ENCODE measurements at places on chromosomes 3 and 15.

- DNase-seq = peak; percentile 38
Measured at GRCh38 chr15:78509726-78510312, 2.4 kb downstream of the HYKK start.

DNA sequence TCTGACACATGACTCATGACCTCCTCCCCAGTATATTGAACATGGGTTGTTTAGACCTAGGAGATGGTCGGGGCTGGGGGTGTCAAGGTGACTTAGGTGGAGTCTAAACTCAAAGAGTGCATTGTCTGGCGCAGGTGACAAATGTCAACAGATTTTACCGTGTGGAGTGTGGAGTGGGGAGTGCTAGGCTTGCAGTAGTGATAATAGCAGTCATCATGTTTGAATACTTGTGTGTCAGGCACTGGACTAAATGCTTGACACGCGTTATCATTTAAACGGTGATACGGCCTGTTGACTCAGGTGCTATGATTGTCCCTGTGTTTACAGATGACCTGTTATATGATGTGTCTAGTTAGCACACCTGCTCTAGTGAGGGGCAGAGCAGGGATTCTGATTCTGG is 30.8 kb downstream of the MUC20 start:
- DNase-seq = no peak

- DNase-seq = no peak
Measured at GRCh38 chr3:34924961-34925360, 714.4 kb upstream of the ARPP21 start.

DNA sequence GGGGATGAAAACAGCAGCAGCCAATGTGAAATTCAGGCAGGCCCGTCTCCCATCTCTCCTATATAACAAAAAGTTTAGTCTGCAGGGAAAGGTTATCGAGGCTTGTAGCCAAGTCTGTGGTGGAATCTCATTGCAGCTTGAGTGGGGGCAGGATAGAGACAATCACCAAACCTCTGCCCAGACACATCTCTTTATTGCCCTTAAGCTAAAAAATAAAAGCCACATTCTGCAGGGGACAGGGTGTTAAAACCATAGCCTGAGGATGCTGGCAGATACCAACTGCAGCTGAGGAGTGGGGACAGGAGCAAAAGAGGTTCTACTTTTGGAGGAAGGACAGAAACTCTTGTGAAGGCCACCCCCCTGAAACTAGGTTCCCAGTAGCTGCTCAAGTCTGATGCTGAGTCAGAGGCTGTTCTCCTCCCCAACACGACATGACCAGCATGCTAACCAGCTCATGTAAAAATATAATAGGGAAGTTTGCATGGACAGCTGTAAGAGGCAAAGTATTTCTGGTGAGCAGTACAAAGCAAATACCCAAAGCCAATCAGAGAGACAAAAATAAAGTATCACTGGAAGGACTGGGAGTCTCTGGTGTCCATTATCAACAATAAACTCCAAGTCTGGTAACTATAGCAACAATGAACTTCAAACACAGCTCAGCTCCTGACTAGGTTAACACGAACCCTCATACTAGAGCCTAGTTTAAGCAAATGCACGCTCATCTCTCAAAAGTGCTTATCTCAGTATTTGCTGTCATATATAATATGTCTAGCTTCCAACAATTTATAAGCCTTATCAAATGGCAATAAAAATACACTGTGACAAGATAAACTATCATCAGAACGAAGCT is 362.2 kb upstream of the SLCO3A1 start:
- no peak for DNase-seq

GRCh38 chr15:42604894-42605744 is 29.7 kb downstream of the STARD9 start:
- peak; percentile 65 for DNase-seq

DNA sequence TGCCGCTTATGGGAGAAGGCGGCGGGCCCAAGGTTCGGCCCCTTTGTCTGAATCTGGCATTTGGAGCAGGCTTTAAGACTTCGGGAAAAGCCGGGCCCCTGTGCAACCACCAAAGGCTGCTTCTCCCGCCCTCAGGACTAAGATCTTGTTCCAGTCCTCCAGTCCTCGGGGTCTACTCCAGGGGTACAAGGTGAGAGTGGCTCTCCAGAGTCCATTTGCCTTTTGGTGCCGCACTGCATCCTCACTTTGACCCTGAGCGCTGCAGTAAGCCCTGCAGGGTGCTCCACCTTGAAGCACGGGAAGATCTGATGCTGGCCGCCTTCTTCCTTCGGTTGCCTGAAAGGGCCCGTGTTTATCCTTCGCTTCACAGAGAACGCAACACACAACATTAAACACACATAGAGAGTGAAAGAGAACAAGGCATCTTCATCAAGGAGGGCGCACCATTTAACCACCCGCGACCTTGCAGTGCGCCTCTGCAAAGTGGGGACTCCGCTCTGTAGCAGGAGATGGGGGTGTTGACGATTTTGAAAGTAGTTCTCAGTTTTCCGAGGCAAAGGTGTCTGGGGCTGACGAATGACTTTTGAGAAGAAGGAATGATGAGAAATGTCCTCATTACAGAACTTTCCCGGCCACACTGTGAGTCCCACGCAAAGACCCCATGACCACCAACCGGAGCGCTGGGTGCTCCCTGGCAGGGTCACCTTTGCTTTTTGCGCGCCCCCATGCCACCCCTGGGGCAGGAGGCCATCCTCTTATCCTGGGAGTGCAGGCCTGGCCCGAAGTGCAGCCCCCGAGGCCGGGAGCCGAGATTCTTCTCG is 1.0 kb downstream of the PIGZ start:
- no peak for DNase-seq

- no peak for DNase-seq
Measured at GRCh38 chr3:114122027-114122709, 56.7 kb downstream of the DRD3 start.

GRCh38 chr15:57554063-57554811 is 37.5 kb upstream of the MYZAP start:
- no peak for DNase-seq

DNA sequence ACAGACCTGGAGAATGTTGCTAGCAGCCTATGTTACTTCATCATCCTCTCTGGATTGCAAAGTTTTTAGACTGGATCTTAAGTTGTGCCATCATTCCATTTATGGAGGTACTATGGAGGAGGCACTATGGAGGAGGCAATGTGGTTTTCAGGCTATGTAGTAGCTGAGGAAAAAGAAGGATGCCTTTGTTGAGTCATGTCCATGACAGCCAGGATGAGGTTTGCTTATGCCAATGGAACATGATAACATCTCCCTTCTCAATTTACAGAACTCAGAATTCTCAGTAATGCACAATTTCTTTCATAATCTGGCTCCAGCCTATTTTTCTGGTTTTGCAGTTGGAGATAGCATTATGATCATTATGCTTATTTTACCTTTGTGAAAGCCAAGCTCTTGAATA is 65.9 kb upstream of the TMEM108 start:
- no peak for DNase-seq

DNA sequence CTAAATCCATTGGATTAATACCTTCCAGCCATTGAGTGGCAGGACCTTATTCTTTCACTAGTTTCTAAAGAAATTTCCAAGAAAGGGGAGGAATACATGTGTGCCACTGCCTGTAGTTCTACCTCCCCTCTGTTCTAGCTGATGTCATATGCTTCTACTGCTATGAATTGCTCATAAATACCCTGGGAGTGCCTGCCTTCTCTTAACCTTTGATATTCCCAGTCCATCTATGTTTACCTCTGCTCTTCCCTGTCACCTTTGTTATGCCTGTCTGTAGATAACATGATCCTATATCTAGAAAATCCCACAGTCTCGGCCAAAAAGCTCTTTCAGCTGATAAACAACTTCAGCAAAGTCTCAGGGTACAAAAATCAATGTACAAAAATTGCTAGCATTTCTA is 486.9 kb upstream of the ARRDC4 start:
- no peak for DNase-seq

- DNase-seq = no peak
Measured at GRCh38 chr15:46413799-46414198, 779.0 kb downstream of the SQOR start.

DNA sequence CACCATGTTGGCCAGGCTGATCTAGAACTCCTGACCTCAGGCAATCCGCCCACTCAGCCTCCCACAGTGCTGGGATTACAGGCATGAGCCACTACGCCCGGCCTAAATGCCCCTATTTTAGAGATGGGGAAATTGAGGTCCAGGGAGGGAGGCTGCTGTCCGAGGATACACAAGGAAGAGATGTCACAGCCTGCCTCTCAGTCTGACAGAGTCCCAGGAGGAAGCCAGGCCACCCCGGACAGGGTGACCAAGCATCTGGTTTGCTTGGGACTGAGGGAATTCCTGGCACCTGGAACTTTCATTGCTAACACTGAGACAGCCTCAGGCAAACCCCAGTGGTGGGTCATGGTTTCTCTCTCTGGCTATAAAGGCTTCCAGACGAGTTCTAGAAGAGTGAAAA is 30.6 kb upstream of the ADAMTS7 start:
- DNase-seq = no peak

DNA sequence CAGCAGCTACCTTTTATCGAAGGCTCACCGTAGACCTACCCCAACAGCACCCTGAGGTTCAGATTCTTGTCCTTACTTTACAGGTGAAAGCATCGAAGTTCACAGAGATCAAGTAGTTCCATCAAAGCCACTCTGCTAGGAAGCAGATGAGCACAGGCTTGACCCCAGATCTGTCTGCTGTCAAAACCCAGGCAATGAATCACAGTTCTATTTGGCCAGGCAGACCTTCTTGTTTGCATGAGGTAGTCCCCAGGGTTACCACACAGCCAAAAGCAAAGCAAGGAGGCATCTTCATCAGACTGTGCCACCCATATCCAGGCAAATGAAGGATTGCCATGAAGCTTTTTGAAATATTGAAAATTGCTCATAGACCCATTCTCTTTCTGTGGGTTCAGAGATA is 33.0 kb downstream of the HES1 start:
- no peak for DNase-seq

DNA sequence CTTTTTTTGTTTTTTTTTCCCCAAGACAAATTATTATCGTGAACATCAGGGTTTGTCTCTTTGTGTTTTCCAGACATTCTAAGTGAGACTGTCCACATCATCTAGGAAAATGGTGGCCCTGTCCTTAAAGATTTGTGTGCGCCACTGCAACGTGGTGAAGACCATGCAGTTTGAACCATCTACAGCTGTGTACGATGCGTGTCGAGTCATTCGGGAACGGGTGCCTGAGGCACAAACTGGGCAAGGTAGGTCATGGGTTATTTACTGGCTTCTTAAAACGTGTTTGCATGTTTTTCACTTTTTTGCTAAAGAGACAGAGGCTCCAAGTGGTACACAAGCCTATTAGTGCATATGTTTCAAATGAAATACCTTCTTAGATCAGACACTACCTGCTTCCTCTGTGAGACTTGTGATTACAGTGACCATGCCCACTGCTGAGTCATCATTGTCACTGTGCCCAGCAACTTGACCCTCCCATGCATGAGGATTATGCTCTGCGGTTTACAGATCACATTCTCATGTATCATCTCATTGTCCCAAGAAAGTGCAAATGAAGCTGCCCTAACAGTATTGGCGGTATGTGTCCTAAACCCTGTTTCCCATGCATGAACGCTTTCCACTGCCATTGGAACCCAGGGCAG is 395.2 kb upstream of the TPM1 start:
- no peak for DNase-seq

DNA sequence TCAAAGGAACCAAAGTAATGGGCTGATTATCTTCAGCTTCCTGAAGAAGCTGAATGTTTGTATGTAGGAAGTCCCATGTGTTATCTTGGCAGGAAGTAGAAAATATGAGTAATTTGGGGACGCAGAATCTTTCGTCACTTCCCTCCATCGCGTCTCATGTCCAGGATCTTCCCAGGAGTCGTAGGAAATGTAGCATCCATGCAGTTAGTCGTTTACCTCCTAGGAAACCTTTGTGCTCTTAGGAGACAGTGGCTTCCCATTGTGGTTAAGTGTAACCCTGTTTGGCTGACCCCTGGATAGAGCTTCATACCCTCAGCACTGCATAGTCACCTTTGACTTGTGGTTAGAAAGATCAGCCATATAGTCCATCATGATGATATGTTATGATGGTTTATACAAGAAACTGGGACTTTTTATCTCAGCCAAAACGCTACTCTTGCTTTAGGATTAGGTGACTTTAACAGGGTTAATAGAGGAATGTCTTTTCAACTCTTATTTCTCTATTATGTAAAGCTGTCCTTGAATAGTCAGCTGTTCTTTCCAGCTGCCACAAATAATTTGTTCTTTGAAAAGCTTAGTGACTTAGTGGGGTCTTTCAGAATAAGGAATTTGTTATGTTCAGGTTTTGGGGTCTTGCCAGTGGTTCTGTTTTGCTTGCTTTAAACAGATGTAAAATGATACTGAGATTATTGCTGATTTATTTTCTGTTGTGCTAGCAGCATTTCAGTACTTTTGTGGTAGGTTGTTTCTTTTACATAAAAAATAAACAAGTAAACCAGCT is 92.2 kb downstream of the KLHL25 start:
- DNase-seq = peak; percentile 71

GRCh38 chr15:40072216-40072990 is 33.4 kb upstream of the SRP14 start:
- no peak for DNase-seq

- no peak for DNase-seq
Measured at GRCh38 chr3:47024932-47025331, 45.5 kb downstream of the NBEAL2 start.

- peak; percentile 18 for DNase-seq
Measured at GRCh38 chr3:136818769-136819391, at the start of gene SLC35G2. Gene SLC35G2 (plus strand): TSS chr3:136819126. CDS start chr3:136854461, 35,335 bp downstream.

DNA sequence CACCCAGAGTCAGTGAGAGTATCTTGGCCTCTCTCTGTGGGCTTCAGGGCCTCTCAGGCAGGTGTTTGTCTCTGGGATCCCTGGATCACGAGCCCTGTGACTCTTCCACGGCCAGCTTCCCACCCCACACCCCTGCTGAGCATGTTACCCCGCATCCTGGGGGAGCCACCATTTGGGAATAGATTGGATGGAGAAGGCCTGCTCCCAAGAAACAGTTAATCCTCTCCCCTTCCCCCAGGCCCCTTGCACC is 15.5 kb upstream of the SRP14 start:
- DNase-seq = peak; percentile 67

DNA sequence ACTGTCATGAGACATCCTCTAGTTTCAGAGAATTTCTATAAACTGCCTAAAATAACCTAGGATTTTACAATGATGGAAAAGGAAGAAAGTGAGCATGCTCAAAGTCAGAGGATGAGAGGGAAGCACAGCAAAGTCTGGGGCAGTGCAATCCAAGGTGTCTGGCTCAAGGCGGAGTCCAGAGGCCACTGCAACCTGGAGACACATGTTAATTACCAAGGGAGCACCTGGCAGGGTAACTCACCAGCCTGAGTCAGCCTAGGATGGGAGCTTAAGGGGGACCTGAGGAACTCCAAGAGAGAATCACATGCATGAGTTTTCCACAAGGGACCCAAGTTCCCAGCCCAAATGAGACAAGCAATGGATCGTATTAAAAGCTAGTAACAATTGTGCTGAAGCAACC is 49.8 kb downstream of the PLD1 start:
- no peak for DNase-seq
